CD8-positive, alpha-beta memory T cell (primary cell): ENCODE measurements at places on chromosomes 13 and 19.

- H3K36me3 ChIP-seq = no peaks in the 10 kb centered on the region
- no peaks in the 10 kb centered on the region for H3K4me1 ChIP-seq
- H3K27ac ChIP-seq = no peak overlapping the region
Measured at GRCh38 chr13:64234255-64234654, 2818.6 kb upstream of the PCDH20 start.

GRCh38 chr19:8373867-8374813, 10.2 kb downstream of the ANGPTL4 start:
- DNase-seq = no peak
- H3K4me1 ChIP-seq = no peaks in the 10 kb centered on the region
- no peak overlapping the region for H3K27ac ChIP-seq
- H3K36me3 ChIP-seq = no peaks in the 10 kb centered on the region

GRCh38 chr13:90498096-90498495, 849.4 kb upstream of the MIR17HG start:
- no peaks in the 10 kb centered on the region for H3K4me1 ChIP-seq
- DNase-seq = no peak
- H3K27ac ChIP-seq = no peak overlapping the region
- no peaks in the 10 kb centered on the region for H3K27me3 ChIP-seq

DNA sequence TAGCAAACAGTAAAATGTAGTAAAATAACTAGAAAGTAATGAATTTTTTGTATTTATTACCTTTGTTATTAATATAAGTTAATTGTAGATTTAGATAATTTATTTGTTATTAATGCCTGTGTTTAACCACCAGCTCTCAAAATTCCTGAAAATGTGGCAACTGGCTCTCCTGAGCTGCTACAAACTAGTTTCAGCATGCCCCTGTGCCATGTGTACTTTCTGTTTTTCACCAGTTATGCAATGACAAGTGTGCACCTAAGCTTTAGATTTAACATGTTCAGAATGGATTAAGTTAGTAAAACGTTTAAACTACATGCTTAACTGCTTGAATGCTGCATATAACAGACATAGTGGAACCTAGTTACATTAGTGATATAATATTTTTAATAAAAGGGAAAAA, 88.1 kb downstream of the POSTN start:
- no peak for DNase-seq
- H3K27me3 ChIP-seq = no peaks in the 10 kb centered on the region
- H3K4me3 ChIP-seq = no peak overlapping the region
- no peaks in the 10 kb centered on the region for H3K4me1 ChIP-seq
- H3K36me3 ChIP-seq = no peaks in the 10 kb centered on the region

DNA sequence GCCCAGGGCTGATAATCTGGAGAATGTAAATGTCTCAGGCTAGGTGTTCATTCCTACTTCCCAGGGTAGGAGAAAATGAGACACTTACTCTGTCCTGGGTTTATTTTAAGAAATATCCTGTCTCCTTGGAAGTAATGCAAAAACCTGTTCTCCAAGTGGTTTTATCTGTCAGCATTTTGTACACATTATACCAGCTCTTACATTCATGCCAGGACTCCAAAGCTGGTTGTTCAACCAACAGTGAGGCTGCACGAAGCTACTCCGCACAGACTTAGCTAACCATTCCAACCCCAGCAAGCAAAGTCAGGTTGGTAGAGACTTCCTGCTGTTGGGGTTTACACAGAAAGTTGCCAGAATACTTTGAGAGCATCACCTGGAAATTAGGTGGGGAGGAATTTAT, 55.6 kb downstream of the SLC7A1 start:
- no peak overlapping the region for H3K4me3 ChIP-seq
- H3K27me3 ChIP-seq = no peaks in the 10 kb centered on the region
- no peaks in the 10 kb centered on the region for H3K36me3 ChIP-seq
- no peaks in the 10 kb centered on the region for H3K4me1 ChIP-seq
- H3K27ac ChIP-seq = no peak overlapping the region

GRCh38 chr19:11964858-11965645, at the start of gene ZNF763:
Gene ZNF763 (plus strand): TSS chr19:11965040. CDS start chr19:11965209, 169 bp downstream.
- H3K27ac ChIP-seq = peak within 1 kb of the TSS; percentile 91
- peaks cover 16% of the 10 kb centered on the region for H3K4me1 ChIP-seq

- H3K36me3 ChIP-seq = no peaks in the 10 kb centered on the region
- no peaks in the 10 kb centered on the region for H3K27me3 ChIP-seq
- H3K27ac ChIP-seq = no peak overlapping the region
- peaks cover 2% of the 10 kb centered on the region for H3K4me1 ChIP-seq
Measured at GRCh38 chr13:74555276-74555625, 421.0 kb upstream of the KLF12 start.

DNA sequence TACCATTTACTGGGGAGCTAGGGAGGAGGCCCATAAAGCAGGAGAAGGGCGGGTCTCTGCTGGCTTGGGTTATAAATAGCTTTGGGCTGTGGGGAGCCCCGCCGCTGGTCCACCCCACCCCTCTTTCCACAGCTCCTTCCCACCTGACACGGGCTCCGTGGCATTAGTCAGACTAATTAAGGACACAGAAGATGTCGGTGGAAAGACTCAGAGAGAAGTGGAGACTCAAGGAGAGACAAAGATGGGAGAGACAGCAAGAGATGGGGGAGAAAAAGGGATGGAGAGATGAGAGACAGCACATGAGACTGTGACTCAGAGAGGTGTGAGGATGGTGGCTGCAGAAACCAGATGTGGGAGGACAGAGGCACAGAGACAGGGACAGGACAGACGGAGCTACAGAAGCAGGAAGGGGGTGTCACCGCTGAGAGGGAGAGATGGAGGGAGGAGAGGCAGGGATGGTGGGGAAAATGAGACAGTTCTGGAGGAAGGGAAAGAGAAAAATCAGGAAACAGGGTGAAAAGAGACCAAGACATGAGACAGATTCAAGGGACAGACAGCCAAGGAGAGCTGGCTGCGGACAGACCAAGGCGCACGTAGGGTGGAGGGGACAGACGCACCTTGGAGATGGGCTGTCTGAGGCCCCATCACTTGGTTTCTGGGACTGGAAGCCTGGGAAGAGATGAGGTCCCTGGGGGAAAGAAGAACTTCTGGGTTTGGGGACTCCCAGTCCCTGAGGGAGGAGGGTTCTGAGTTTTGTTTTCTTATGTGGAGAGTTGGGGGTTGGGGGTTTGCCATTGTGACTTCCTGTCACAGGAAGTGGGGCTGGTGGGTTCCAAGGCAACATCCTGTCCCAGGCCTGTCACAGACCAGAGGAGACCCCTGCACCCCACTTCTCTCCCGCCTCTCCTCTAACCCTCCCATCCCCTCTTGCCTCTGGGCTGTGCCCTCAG, 4.1 kb downstream of the ARHGEF1 start:
- H3K27ac ChIP-seq = peak overlapping the region; percentile 89
- peaks cover 67% of the 10 kb centered on the region for H3K4me1 ChIP-seq
- H3K27me3 ChIP-seq = no peaks in the 10 kb centered on the region
- H3K4me3 ChIP-seq = peak overlapping the region; percentile 92
- H3K36me3 ChIP-seq = peaks cover 29% of the 10 kb centered on the region

DNA sequence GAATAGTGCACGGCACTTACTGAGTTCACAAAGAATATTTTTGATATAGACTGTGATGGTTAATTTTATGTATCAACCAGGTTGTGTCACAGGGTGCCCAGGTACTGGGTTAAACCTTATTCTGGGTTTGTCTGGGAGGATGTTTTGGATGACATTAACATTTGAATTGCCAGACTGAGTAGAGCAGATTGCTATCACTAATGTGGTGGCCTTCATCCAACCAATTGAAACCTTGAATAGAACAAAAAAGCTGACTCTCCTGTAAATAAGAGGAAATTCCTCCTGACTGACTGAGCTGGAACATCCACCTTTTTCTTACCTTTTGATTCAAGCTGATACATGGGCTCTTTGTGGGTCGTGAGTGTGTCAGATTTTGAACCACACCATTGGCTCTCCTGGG, 1424.4 kb upstream of the MIR17HG start:
- DNase-seq = no peak
- no peaks in the 10 kb centered on the region for H3K4me1 ChIP-seq
- H3K27ac ChIP-seq = no peak overlapping the region
- no peaks in the 10 kb centered on the region for H3K36me3 ChIP-seq
- H3K4me3 ChIP-seq = no peak overlapping the region

DNA sequence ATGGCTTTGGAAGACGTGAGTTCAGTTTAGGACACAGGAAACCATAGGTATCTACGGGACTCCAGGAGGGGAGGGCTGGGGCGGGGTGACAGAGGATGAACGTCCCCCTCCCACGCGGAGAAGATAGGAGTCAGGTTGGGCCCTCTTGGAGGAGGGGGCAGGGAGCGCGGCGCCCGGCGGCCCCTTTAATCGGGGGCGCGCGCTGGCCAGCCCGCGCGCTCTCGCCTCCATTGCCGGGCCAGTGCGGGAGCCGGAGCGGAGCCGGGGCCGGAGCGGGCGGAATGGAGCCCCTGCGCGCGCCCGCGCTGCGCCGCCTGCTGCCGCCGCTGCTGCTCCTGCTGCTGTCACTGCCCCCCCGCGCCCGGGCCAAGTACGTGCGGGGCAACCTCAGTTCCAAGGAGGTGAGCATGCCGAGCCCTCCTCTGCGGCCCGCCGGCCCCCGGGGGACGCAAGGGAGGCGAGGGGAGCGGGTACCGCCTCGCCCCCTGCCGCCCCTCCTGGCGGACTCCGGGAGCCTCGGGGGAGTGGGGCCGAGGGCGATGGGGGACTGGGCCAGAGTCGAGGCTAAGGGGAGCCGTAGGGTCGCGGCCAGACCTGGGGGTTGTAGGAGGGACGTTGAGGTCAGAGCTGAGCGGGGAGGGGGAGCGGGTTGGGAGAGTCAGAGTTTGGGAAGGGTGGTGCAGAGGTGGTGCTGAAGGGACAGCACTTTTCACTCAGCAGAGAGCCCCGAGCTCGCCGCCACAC, at the start of gene TMEM145:
TMEM145 (plus strand) TSS at position 214 of the 744 bp plus-strand sequence; CDS start at position 282, 68 bp downstream.
- no peak for DNase-seq
- peak within 1 kb of the TSS; percentile 19 for H3K4me3 ChIP-seq
- no peaks in the 10 kb centered on the region for H3K36me3 ChIP-seq
- H3K27ac ChIP-seq = no peak within 1 kb of the TSS

DNA sequence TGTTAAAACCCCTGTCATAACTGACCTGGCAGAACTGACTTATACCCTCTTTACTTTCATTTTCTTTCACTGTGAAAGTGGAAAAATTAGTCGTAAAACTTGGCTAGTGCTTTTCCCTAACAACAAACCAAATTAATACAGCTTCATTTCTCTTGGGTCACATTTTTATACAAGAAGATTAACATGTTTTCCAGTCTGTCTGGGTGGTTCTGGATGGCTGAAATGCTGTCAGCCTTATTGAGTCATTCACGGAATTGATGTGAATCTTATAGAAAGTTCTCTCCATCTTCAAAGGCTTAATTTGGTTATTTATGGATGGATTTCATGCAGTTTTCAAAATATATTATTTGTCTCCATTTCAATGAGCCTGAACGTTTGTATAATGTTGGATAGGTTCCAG, 440.0 kb downstream of the KCTD12 start:
- no peaks in the 10 kb centered on the region for H3K27me3 ChIP-seq
- DNase-seq = no peak

DNA sequence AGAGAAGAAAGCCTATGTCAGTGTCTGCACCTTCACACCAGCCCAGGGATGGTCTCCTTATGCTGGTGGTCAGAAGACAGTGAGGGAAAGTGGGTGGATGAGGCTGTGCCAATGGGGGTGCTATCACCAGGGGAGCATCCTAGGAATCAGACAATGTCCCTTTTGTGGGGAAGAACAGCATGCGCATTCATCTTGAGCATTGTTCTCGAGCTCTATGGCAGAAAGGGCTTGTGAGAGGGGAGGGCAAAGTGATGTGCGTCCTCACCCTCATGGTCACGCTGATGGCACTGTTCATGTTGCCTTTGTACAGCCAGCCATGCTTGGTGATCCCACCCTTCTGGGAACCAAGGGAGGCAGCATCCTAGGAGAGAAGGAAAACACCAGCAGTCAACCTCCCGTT, 56.1 kb downstream of the DOCK9 start:
- peaks cover 30% of the 10 kb centered on the region for H3K36me3 ChIP-seq
- no peak overlapping the region for H3K4me3 ChIP-seq
- H3K27me3 ChIP-seq = no peaks in the 10 kb centered on the region
- H3K27ac ChIP-seq = no peak overlapping the region

- H3K4me3 ChIP-seq = no peak overlapping the region
- H3K27me3 ChIP-seq = no peaks in the 10 kb centered on the region
- H3K27ac ChIP-seq = no peak overlapping the region
- peaks cover 17% of the 10 kb centered on the region for H3K36me3 ChIP-seq
Measured at GRCh38 chr13:100659578-100659977, 15.0 kb downstream of the TMTC4 start.

DNA sequence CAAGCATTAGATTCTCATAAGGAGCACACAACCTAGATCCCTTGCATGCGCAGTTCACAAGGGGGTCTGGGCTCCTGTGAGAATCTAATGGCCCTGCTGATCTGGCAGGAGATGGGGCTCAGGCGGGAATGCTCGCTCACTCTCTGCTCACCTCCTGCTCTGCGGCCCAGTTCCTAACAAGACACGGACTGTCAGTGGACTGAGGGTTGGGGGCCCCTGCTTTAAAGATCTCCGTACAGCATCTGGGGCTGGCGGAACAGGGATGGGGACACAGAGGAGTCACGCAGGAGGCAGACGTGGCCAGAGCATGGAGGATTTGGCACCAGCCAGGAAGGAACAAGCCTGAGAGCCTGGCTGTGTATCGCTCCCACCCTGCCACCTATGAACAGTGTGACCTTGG, 37.3 kb upstream of the ZNF536 start:
- H3K4me3 ChIP-seq = no peak overlapping the region
- DNase-seq = no peak
- H3K27ac ChIP-seq = no peak overlapping the region
- H3K27me3 ChIP-seq = no peaks in the 10 kb centered on the region
- H3K4me1 ChIP-seq = no peaks in the 10 kb centered on the region

DNA sequence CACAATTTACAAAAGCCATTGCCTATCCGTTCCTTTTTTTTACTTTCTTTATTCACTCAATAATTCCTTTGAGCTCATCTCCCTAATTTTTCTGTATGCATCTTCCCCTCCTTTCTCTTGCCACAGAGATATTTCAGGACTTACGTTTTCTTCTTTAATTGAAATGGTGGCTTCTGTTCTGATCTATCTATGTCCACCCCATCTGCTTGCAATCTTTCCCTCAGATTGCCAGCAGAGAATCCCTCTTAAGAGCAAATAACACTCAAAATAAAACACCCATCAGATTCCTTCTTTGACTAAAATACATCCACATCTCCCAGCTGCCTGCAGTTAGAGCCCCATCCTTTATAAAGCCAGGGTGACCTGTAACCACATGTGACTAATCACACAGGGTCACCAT, 478.6 kb downstream of the EFNB2 start:
- no peaks in the 10 kb centered on the region for H3K36me3 ChIP-seq
- no peaks in the 10 kb centered on the region for H3K27me3 ChIP-seq
- DNase-seq = no peak
- H3K27ac ChIP-seq = no peak overlapping the region
- H3K4me1 ChIP-seq = no peaks in the 10 kb centered on the region
- no peak overlapping the region for H3K4me3 ChIP-seq

DNA sequence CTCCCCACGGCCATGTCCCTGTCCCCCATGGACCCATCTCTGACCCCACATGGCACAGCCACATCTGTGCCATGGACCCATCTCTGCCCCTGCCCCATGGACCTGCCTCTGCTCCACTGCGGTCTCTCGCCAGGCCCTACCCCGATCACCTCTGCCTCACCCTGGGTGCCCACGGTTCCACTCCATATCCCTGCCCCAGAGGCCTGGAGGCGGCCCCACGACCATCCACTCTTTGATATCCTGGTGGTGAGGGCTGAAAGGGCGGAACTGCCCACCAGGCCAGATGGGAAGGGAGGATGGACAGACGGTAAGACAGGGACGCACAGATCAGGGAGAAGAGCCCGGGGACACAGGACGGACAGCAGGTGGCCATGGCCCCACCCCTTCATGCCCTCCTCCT, 327 bp downstream of the PTGER1 start:
- H3K4me1 ChIP-seq = peaks cover 33% of the 10 kb centered on the region
- no peak for DNase-seq
- H3K36me3 ChIP-seq = no peaks in the 10 kb centered on the region
- H3K4me3 ChIP-seq = no peak overlapping the region
- H3K27ac ChIP-seq = no peak overlapping the region
- peaks cover 23% of the 10 kb centered on the region for H3K27me3 ChIP-seq
